ENCODE measurements at places on chromosomes 7 and 10. TPM values are rescaled to one million over a fixed set of nuclear protein-coding genes. Genes with fewer than 3 reads are reported as not detected.

The ATP6V0E2 gene
- 33.6 TPM for total RNA-seq

The VIPR2 gene
- 0.32 TPM for total RNA-seq

- DNase-seq, result no peak
Observed at GRCh38 chr10:131083915-131084790, 227.4 kb downstream of the TCERG1L start.

- DNase-seq, result no peak
Observed at GRCh38 chr7:99171731-99172130, 27.8 kb upstream of the SMURF1 start.

- DNase-seq, result no peak
Observed at GRCh38 chr7:128275681-128276080, 34.6 kb downstream of the LEP start.

- no peak for DNase-seq
Observed at GRCh38 chr7:571718-572415, 52.2 kb upstream of the PDGFA start.

GRCh38 chr10:111076191-111076681 lies 593 bp upstream of the ADRA2A start:
- no peak for DNase-seq
